Activated CD4-positive, alpha-beta memory T cell treated with anti-CD3 and anti-CD28 coated beads, Interleukin-2, amount 10 ng/mL, durations not matched to agents 7 days and 5 days (primary cell): ENCODE measurements at places on chromosomes 11 and 22.
A peak's percentile ranks its signal among the peaks of the same experiment; 100 is the strongest.

- peaks cover 26% of the 10 kb centered on the region for H3K4me1 ChIP-seq
- H3K27ac ChIP-seq = no peak within 1 kb of the TSS
- DNase-seq = peak; percentile 37
- peaks cover 13% of the 10 kb centered on the region for H3K36me3 ChIP-seq
- H3K27me3 ChIP-seq = peaks cover 92% of the 10 kb centered on the region
Observed at GRCh38 chr11:44309478-44310205, at the start of gene ALX4. ALX4 (minus strand) TSS chr11:44310139; CDS start chr11:44310062, 77 bp downstream.

DNA sequence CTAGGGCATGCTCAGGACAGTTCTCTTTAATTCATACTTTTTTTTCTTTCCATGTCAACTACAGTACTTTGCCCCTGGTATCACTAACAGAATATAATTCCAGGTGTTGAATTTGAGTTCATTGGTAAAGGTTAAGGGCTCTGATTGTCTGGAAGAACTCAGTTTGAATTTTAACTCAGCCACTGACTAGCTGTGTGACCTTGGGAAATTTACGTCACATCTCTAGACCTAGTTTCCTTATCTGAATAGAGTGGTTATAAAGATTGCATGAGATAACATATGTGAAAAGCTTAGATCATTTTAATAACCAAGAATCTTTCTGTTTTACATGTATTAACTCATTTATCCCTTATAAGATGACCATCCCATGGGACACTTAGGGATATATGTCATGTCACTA lies 15.8 kb upstream of the ZC3H12C start:
- no peak for DNase-seq
- peak overlapping the region; percentile 92 for H3K27ac ChIP-seq
- peaks cover 13% of the 10 kb centered on the region for H3K27me3 ChIP-seq
- H3K4me1 ChIP-seq = peaks cover 36% of the 10 kb centered on the region

- H3K4me1 ChIP-seq = no peaks in the 10 kb centered on the region
- no peak overlapping the region for H3K27ac ChIP-seq
- DNase-seq = no peak
- no peaks in the 10 kb centered on the region for H3K27me3 ChIP-seq
Observed at GRCh38 chr11:26231252-26231661, 100.7 kb upstream of the ANO3 start.

DNA sequence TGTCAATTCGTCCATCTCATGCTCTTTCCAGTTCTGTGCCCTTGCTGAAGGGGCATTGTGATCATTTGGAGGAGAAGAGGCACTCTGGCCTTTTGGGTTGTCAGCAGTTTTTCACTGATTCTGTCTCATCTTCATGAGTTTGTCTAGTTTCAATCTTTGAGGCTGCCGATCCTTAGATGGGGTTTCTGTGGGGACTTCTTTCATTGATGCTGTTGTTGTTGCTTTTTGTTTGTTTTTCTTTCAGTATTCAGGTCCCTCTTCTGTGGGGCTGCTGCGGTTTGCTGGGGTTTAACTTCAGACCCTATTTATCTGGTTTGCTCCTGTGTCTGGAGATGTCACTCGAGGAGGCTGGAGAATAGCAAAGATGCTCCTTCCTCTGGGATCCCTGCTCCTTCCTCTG lies 224.3 kb downstream of the JRKL start:
- H3K27me3 ChIP-seq = no peaks in the 10 kb centered on the region
- H3K4me1 ChIP-seq = no peaks in the 10 kb centered on the region
- no peak for DNase-seq
- H3K4me3 ChIP-seq = no peak overlapping the region
- H3K36me3 ChIP-seq = no peaks in the 10 kb centered on the region
- H3K27ac ChIP-seq = no peak overlapping the region

- peaks cover 21% of the 10 kb centered on the region for H3K27me3 ChIP-seq
- peaks cover 4% of the 10 kb centered on the region for H3K4me1 ChIP-seq
- no peaks in the 10 kb centered on the region for H3K36me3 ChIP-seq
Observed at GRCh38 chr11:13874597-13874996, 87.9 kb upstream of the SPON1 start.

GRCh38 chr11:134360050-134360835 lies 28.5 kb downstream of the GLB1L2 start:
- H3K27me3 ChIP-seq = no peaks in the 10 kb centered on the region
- peaks cover 24% of the 10 kb centered on the region for H3K4me1 ChIP-seq
- H3K4me3 ChIP-seq = no peak overlapping the region
- no peak overlapping the region for H3K27ac ChIP-seq
- no peaks in the 10 kb centered on the region for H3K36me3 ChIP-seq
- DNase-seq = peak; percentile 85
